Psoas muscle (tissue), 8 donors: ENCODE measurements at places on chromosomes 11 and 22. TPM values are rescaled to one million over a fixed set of nuclear protein-coding genes. Genes with fewer than 3 reads are reported as not detected.

The UPB1 gene
- total RNA-seq = 0.07 TPM

GRCh38 chr11:15562230-15562629, 447.5 kb downstream of the INSC start:
- no peak for DNase-seq

- no peak for DNase-seq
Observed at GRCh38 chr11:14212986-14213385, 146.0 kb downstream of the RRAS2 start.

- DNase-seq = no peak
Observed at GRCh38 chr11:95413761-95414160, 182.8 kb upstream of the SESN3 start.

DNA sequence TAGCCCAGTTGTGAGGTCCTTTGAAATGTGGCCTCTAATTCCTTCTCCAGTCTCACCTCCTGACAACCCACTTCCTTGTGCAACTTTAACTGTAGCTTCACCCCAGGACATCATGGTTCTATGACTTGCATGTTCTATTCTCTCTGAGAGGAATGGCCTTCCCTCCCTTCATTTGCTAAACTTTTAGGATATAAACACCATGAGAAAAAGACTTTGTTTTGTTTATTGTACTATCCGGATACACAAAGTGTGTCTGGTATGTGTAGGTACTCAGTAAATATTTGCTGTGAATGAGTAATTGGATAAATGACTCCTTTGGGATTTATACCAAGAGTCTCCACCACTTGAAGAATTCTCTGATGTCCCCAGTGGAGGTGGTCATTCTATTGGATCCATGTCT, 547.6 kb downstream of the INSC start:
- no peak for DNase-seq

DNA sequence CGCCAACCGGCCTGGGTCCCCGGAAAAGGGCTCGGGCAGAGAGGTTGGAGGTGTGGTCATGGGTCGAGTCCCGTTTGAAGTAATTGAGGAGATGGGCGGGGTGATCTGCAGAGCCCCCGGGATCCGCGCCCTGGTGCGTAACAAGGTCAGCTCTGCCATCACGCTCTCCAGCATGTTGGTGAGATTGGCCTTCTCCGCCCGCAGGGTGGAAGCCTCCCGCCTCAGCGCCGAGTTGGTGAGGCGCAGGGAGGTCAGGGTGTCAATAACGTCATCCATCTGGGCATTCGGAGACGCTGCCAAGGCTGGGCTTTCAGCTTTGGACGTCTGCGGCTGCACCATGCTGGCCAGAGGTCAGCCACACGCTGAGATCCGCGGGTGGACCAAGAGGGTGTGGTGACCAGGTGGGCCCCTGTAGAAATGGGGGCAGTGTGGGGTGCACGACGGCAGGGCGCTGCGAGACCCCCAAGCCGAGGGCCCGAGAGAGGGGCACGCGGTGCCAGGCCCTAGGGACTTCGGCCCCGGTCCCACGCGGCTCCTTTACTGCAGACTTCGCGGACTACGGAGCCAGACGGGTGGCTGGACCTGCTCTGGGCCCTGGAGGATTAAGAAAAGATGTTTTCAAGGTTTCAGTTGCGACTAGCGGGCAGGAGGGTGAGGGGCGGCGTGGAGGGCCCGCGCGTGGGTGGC, 672 bp downstream of the RTL6 start:
- DNase-seq = peak; percentile 43

- peak; percentile 25 for DNase-seq
Observed at GRCh38 chr22:22752556-22753477, 108.4 kb downstream of the GGTLC2 start.

The SEZ6L gene
- 0.06 TPM for total RNA-seq

GRCh38 chr22:44888491-44889254, 121.1 kb downstream of the PHF21B start:
- no peak for DNase-seq

The SYT7 gene
- 2.1 TPM for total RNA-seq

DNA sequence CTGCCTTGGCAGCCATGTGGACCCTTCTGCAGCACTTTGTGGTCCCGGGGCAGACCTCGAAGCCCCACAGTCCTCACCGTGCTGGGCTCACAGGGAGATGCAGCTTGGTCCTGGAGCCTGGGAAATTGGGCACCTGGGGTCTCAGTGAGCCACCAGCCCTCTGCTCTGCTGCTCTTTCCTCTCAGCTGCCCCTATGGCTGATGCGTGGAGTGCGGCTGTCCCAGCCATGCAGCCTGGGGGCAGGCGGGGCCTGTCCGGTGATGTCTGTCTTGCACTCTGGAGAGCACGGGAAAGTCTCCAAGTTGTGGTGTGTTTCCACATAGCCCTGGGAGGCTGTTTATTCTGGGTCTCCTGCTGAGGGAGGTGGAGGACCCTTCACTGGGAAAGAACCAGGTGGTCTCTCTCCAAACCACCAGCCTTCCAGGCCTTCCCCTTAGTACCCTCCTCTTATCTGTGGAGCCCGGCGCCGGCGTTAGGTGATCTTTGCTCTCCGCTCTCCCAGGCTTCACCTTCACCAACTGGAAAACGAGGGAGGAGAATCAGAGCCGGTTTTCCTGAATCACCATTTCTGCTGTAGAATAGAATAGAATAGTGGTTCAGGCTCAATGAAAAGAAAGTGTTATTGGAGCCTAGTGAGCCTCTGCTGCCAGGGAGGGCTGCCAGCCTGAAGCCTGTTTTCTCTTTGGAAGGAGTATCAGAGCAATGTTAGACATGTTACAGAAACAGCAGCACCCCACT, 41.2 kb upstream of the GRAMD4 start:
- peak; percentile 80 for DNase-seq

- DNase-seq = no peak
Observed at GRCh38 chr11:59759900-59760299, 4.7 kb downstream of the STX3 start.

The PGR gene
- 0.23 TPM for total RNA-seq

The MYOD1 gene
- 64.6 TPM for total RNA-seq

The TM7SF2 gene
- total RNA-seq = 13.5 TPM

- DNase-seq = no peak
Observed at GRCh38 chr11:35914816-35915215, 29.0 kb upstream of the LDLRAD3 start.

The RIMBP3C gene
- not detected for total RNA-seq

The RHOG gene
- total RNA-seq = 34.3 TPM

- peak; percentile 36 for DNase-seq
Observed at GRCh38 chr11:70210051-70210501, 7.0 kb downstream of the FADD start.

GRCh38 chr11:8640267-8640906, 42.1 kb downstream of the TRIM66 start:
- DNase-seq = no peak

- DNase-seq = no peak
Observed at GRCh38 chr22:49113758-49114157, 713.9 kb downstream of the BRD1 start.

GRCh38 chr11:35781861-35782470, 119.4 kb downstream of the TRIM44 start:
- no peak for DNase-seq

DNA sequence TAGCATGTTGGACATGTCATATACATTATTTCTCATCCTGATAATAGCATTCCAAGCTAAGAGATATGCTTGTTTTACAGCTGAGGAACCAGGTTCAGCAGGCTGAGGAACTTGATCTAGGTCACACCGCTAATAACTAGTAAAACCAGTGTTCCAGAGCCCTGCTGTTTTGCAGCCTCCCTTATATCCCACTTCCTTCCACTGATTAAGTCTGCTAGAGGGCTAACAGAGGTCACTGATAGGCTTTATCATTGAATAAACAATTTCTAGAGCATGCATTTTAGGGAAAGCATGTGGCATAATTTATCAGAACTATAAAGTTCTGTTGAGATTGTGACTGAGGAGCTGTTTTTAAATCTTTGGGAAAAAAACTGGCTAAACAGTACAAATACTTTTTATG, 54.0 kb downstream of the UVRAG start:
- no peak for DNase-seq

The UEVLD gene
- total RNA-seq = 19.0 TPM

GRCh38 chr11:45817191-45817590, 12.2 kb downstream of the SLC35C1 start:
- DNase-seq = no peak

DNA sequence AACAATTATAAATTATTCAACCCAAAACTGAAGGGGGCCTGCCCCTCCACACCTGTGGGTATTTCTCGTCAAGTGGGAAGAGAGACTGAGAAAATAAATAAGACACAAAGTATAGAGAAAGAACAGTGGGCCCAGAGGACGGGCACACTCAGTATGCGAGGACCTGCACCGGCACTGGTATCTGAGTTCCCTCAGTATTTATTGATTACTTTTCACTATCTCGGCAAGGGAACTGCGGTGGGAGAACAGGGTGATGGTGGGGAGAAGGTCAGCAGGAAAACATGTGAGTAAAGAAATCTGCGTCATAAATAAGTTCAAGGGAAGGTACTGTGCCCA, 3.2 kb downstream of the C11orf54 start:
- DNase-seq = no peak

The PNPLA5 gene
- total RNA-seq = not detected

- no peak for DNase-seq
Observed at GRCh38 chr11:67611165-67611564, 4.4 kb downstream of the NDUFV1 start.

GRCh38 chr11:115217726-115218311, 286.4 kb downstream of the CADM1 start:
- no peak for DNase-seq

DNA sequence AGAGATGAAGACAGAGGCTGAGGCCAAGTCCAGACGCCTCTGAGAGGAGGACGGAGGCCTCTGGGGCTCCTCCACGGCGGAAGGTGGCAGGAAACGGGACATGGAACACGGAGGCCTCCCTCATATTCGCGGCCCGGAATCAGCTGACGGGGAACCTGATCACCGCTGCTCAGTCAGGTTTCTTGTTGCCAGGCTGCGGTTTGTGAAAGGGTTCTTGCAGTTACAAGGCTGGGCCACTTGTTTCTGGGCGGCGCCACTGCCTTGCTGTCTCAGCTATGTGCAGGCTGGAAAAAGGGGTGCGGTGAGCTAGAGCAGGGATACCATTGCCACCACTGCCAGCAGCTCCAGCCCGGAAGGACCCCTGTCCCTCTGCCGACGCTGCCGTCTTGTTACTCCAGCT, 10.0 kb upstream of the MMP1 start:
- DNase-seq = no peak

The HRAS gene
- total RNA-seq = 43.6 TPM

- DNase-seq = peak; percentile 64
Observed at GRCh38 chr11:72433455-72434036, 785 bp downstream of the CLPB start.

The DGAT2 gene
- 3.2 TPM for total RNA-seq

DNA sequence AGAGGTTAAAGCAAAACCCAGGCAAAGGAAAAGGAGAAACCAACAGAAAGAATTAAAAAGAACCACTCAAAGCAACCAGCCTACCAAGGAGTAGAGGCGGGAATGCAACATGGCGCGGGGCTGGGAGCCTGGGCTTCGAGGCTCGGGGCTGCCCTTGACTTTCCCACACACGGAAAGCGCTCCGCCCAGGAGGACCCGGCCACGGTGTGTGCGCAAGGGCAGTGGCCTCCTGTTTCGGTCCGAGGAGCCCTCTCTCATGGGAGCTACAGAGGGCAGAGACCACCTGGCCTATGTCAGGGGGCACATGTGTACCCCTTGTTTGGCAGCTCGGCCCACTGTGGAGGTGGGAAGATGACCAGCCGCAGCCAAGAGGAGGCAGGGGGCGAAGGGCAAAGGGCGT, 55.9 kb downstream of the APOL1 start:
- no peak for DNase-seq

The RBMXL2 gene
- not detected for total RNA-seq

The TSKU gene
- total RNA-seq = 11.4 TPM

- DNase-seq = peak; percentile 46
Observed at GRCh38 chr22:19962909-19963806, 21.5 kb upstream of the TXNRD2 start.

- DNase-seq = no peak
Observed at GRCh38 chr22:19036229-19036522, 86.0 kb downstream of the DGCR2 start.

GRCh38 chr11:115656669-115657068, 152.5 kb upstream of the CADM1 start:
- DNase-seq = no peak

DNA sequence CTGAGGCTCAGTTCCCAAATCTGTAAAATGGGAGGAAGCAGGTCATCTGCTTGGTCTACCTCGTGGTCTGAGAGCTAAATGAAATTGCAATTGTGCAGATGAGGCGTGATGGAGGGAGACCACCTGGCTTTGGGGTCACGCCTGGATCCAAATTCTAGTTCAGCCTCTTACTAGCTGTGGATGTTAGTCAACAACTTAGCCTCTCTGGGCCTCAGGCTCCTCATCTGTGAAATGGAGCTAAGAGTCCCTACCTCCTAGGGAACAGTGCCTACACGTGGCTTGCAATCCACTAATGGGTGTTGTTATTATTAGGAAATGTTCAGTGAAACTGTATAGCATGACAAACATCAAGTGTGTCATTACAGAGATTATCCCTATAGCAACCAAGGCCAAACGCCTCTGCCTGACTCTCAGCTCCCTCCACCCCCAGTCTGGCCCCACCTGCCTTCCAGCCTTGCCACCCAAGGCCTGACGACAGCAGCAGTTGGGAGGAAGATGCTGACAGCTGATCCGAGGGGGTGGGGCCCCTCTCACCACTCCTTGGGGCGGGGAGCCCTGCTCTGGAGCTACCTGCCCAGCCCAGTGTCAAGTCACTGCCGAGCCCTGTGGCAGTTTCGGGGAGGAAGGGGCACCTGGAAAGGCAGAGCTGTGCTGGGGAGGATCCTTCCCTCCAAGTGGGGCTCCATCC, 1.7 kb upstream of the RHOD start:
- DNase-seq = peak; percentile 81

DNA sequence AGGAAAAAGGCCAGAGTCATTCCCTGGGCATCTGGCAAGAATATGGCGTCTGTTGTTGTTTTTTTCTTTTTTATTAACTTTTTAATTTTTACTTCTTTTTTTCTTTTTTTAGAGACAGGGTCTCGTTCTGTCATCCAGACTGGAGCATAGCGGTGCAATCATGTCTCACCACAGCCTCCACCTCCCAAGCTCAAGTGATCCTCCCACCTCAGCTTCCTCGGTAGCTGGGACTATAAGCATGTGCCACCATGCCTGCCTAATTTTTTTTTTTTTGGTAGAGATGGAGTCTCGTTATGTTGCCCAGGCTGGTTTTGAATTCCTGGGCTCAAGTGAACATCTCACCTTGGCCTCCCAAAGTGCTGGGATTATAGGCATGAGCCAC, 54.0 kb upstream of the PRDM11 start:
- DNase-seq = no peak

GRCh38 chr11:35631891-35632290, 13.6 kb downstream of the FJX1 start:
- no peak for DNase-seq

The SCUBE2 gene
- 1.8 TPM for total RNA-seq

The TBX10 gene
- not detected for total RNA-seq

The PHETA2 gene
- 1.4 TPM for total RNA-seq
